ENCODE measurements at places on chromosomes 12 and 14.

- DNase-seq, result no peak
These were observed 222.7 kb downstream of the PELI2 start for GRCh38 chr14:56340932-56341331.

GRCh38 chr14:76958980-76959710 is 69.4 kb downstream of the IRF2BPL start:
- no peak for DNase-seq

DNA sequence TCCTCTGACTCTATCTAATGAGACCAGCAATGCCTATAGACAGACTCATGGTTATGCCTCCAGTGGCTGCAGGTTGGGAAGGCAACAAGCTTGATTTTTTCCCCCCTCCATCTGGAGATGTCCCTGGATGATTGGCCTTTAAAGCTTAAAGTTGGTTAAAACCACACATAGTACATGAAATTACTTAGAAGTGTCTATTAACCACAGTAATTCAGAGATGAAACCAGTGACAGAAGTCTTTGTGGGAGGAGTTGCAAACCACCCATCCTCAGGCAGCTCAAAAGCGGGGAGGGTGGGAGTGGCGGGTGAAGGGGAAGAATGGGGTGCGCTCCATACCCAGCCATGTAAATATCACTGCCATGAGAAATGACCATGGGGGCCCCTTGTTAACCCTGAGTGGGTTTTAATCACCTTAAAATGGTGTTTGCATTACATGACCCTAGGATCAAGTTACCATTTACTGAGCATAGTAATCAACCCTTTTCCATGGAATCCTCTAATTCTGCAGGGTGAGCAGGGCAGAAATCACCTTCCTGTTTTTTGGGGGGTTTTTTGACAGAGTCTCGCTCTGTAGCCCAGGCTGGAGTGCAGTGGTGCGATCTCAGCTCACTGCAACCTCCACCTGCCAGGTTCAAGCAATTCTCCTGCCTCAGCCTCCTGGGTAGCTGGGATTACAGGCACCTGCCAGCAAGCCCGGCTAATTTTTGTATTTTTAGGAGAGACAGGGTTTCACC is 133.5 kb downstream of the FOXN3 start:
- no peak for DNase-seq

- no peak for DNase-seq
These were observed 43.3 kb downstream of the NCKAP5L start for GRCh38 chr12:49784756-49785409.

DNA sequence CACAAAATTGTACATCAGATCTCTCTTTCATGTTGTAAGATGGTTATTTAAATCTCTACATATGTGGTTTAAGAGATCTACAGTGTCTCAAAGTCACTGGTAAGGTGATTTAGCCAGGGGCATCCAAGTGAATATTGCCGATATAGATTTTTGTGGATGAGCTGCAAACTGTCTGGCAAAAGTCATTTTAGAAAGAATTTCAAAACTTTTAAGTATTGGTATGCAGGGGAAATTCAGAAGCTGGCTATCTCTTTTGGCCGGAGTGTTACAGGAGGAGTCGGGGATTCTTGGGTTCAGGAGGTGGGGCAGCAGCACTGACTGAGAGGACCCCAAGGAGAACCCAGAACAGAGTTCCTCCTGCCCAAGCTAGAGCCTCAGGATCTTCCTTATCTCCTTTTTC is 69.9 kb downstream of the PTHLH start:
- no peak for DNase-seq

DNA sequence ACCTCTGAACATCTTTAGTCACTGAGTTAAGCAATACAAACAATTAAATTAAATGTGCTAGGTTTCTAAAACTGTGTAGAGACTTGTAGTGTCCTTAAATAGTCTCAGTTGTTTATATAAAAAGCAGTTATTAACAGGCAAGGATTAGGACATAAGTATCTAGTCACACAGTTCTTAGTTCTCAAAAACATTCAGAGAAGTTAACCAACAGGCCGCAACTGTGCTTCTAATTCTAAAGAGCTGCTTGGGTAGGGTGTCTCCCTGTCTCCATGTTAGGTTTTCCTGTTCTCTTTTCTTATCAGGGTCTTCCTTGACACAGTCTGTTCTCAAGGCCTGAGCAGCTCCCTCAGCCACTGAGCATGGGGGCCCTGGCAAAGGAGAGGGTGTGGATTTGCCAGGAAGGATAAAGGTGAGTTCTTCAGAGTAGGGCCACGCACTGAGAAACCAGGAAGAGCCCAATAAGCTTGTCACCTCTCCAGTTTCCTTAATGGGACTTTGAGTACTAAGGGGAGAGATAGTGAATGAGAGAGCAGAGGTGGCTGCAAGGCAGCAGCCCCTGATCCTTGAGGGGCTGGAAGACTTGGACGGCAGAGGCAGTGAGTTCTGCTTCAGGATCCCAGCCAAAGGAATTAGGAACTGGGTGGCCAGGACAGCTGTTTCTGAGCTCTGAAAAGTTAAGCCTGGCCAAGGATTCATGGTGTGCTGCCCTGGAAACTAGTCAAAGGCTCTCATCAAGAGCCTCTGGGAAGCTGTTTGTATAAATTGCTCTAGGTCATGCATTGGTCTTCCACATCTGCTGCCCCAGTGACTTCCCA is 177.3 kb downstream of the MYRFL start:
- no peak for DNase-seq

DNA sequence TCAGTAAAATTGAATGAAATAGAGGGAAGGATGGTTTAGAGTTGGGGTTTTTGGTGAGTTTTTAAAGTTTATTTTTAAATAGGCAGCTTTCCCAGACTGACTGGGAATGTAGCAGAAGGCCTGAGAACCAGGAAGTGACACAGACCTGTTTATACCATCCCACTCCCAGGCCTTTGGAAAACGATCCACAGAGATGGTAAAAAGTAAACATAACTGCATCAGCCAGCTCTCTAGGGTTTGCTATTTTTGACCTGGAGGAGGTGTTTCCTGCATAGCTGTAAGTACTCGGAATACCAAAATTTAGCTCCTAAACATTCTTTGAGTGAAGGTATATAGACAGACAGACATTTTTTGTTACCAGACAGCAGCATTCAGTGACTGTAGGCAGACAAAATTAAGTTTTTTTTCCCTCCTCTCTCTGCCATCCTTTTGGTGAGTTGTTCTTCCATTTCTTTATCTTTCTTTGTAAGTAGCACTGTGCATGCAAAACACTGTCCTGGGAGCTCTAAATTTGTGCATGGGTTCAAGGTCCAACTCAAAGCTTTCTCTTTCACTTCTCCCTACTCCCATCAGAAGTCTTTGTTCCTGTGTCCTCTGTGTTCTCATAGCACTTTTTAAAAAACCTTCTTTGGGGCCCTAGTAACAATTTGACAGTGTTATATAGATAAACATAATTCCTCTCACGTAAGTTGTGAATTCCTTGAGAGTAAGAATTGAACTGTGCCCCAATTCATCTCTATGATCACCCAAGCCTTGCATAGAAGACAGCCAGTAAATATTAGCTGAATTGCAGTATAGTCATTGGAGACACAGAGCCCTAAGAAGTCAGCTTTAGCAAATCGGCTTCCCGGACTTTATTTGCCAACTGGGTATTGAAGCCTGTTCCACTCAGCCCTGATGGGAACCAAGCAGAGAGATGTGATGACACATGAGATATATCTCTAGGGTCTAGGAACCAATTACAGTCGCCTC is 37.4 kb downstream of the SUSD6 start:
- no peak for DNase-seq

DNA sequence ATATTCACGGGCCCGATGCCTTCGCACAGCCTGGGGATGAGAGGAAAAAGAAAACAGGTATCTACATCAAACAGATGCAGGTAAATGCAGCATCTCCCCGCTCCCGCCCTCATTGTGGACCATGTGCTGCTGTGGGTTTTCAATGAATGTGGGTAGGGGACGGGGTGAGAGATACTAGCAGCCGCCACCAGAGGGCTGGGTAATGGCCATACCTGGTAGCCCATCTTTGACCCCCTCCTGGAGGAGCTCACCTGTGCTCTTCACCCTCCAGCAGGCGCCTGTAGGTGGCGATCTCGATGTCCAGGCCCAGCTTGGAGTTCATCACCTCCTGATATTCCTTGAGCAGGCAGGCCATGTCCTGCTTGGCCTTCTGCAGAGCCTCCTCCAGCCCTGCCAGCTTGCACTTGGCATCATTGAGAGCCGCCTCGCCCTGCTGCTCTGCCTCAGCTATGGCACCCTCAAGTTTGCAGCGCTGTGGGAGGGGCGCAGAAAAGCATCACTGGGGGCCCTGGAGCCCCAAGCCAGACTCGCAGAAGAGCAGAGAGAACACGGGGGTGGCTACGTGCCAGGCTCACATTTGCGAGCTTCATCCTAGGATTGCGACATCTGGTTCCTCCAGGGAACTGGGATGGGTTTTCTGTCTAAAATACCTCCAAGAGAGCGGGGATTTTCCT is 10.2 kb downstream of the KRT82 start:
- no peak for DNase-seq

- DNase-seq, result no peak
These were observed 82.0 kb upstream of the HMGA2 start for GRCh38 chr12:65742018-65743010.

- no peak for DNase-seq
These were observed 138.6 kb upstream of the MDM1 start for GRCh38 chr12:68470664-68471328.

DNA sequence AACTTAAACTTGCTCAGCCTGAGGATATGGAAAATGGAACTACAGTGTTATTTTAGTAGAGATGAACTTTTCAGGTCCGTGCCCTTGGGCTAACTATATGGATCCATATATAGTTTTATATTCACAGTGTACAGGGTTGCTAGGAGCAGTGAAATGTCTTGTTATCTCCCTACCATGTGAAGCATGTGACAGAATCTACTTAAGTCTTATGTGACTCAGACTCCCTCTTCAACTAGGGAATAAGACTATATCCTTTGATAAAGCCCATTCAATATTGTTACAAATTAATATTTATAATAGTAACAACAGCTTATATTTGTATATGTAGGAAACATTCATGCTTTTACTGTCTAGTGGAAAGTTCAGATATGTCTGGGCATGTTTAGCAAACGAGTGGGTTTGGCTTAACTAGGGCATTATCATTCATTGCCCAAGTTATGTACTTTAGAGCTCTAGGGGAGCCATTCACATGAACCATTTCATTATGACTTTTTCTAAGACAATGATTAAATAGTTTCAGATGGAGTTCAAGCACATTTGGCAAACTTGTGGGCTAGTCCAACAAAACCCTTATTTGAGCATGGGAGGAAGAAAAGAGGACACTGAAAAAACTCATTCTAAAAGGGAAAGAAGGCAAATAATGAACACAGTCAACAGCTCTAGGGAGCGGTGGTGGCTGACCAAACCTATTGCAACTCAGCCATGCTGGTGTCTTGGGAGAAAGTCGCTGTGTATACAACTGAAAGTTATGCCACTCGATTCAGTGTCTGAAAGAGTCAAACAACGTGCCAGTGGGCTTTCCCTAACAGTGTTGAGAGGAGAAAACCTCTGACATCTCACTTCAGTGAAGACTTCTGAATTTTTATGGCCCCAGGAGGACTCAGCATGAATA is 305.9 kb upstream of the G2E3 start:
- no peak for DNase-seq

Measured in CD8-positive, alpha-beta T cell (primary cell).